Ascending aorta (tissue), 2 donors: ENCODE measurements at places on chromosomes 1 and 21.
A peak's percentile ranks its signal among the peaks of the same experiment; 100 is the strongest.

DNA sequence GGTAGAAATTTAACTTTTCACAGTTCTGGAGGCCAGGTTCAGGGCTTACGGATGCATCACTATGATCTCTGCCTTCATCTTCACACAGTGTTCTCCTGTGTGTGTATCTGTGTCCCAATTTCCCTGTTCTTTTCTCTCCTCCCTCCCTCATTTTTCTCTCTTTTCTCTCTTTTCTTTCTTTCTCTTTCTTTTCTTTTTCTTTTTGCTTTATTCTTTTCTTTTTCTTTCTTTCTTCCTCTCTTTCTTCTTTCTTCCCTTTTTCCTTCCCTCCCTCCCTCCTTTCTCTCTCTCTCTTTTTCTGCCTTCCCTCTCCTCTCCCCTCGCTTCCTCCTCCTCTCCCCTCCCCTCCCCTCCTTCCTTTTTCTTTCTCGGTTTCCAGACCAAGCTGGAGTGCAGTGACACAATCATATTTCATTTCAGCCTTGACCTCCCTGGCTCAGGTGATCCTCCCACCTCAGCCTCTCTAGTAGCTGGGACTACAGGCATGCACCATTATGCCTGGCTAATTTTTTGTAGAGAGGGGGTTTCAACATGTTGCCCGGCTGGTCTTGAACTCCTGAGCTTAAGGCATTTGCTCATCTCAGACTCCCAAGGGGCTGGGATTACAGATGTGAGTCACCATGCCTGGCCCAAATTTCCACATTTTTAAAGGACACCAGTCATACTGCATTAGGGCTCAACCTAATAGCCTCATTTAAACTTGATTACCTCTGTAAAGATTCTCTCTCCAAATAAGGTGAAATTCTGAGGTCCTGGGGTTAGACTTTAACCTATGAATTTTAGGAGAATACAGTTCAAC, 115.9 kb downstream of the HUNK start:
- H3K36me3 ChIP-seq, result no peaks in the 10 kb centered on the region
- no peak for DNase-seq
- H3K27me3 ChIP-seq, result no peaks in the 10 kb centered on the region
- no peak overlapping the region for H3K27ac ChIP-seq
- H3K4me3 ChIP-seq, result no peak overlapping the region

- DNase-seq, result no peak
Observed at GRCh38 chr1:21702780-21703179, 33.6 kb upstream of the RAP1GAP start.

GRCh38 chr1:224498574-224499170, 64.1 kb upstream of the WDR26 start:
- peak; percentile 66 for DNase-seq
- H3K4me3 ChIP-seq, result no peak overlapping the region
- H3K27me3 ChIP-seq, result no peaks in the 10 kb centered on the region
- H3K27ac ChIP-seq, result peak overlapping the region; percentile 68
- H3K4me1 ChIP-seq, result peaks cover 20% of the 10 kb centered on the region
- H3K36me3 ChIP-seq, result no peaks in the 10 kb centered on the region

DNA sequence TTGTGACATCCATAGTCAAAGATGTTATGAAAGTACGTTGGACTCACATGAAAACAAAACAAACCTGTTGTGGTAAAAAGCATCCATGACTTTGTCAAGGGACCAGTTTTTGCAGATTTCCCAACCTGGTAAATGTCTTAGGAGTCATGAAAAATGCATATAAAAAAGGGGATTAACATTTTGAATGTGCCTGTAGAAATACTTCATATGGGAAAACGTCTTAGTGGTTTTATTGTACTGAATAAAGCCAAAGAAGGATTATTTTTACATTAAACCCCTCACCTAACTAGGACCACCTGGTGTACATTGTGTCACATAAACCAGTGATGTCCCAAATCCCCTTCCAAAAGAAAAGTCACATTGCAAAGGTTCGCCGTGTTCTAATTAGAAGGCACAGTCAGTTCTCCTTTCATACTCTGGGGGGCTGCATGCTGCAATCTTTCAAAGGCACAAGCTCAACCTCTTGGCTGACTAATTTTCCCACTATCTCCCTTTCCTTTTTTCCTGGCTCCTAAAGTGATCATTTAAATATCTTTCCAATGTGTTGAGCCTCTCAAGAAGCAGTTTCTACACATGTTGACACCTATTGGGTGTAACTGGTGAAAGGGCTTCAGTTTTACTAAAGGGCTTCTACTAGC, 119.8 kb upstream of the SPAG17 start:
- DNase-seq, result no peak
- H3K36me3 ChIP-seq, result no peaks in the 10 kb centered on the region
- H3K4me1 ChIP-seq, result no peaks in the 10 kb centered on the region
- H3K4me3 ChIP-seq, result no peak overlapping the region
- no peak overlapping the region for H3K27ac ChIP-seq
- H3K27me3 ChIP-seq, result no peaks in the 10 kb centered on the region

- DNase-seq, result no peak
- H3K4me3 ChIP-seq, result no peak overlapping the region
- no peaks in the 10 kb centered on the region for H3K36me3 ChIP-seq
- H3K27ac ChIP-seq, result no peak overlapping the region
Observed at GRCh38 chr1:221715321-221716169, 26.3 kb downstream of the DUSP10 start.

GRCh38 chr1:84691122-84691783, 992 bp upstream of the SSX2IP start:
- H3K36me3 ChIP-seq, result no peaks in the 10 kb centered on the region
- no peaks in the 10 kb centered on the region for H3K27me3 ChIP-seq
- peak overlapping the region; percentile 70 for H3K4me3 ChIP-seq
- H3K27ac ChIP-seq, result peak overlapping the region; percentile 70
- DNase-seq, result no peak

DNA sequence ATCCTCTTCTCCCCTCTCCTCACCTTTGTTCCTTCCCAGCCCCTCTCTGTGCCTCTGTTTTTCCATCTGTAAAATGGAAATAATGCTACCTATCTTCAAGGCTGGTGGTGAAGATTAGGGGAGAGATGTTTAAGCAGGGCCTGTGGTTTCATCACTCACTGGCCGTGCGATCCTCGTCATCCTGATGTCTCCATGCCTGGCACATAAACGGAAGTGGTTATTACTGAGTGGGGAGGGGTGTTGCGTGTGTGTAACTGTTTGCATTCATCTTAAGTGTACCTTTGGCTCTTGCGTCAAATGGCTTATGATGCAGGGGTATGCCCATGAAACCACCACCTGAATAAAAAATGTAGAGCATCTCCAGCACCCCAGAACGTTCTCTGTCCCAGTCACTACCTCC, 17.2 kb upstream of the C1QA start:
- H3K4me1 ChIP-seq, result no peaks in the 10 kb centered on the region
- H3K36me3 ChIP-seq, result no peaks in the 10 kb centered on the region
- no peaks in the 10 kb centered on the region for H3K27me3 ChIP-seq
- no peak overlapping the region for H3K27ac ChIP-seq
- no peak overlapping the region for H3K4me3 ChIP-seq
- DNase-seq, result no peak

DNA sequence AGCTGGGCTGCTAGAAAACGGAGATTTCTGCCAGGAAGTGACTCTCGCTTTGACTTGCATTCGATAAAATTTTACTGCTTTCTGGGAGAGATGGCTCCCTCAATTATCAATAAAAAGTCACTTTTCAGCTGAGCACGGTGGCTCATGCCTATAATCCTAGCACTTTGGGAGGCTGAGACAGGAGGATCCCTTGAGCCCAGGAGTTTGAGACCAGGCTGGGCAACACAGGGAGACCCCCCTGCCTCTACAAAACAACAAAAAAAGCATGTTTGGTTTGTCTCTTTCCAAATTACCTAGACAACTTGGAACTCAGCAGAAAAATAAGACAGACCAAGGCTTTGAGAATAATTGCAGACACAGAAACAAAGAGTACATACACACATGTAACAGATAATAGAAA, 12.9 kb upstream of the ENSA start:
- H3K4me1 ChIP-seq, result no peaks in the 10 kb centered on the region
- no peaks in the 10 kb centered on the region for H3K27me3 ChIP-seq
- H3K36me3 ChIP-seq, result peaks cover 4% of the 10 kb centered on the region
- H3K27ac ChIP-seq, result no peak overlapping the region
- no peak for DNase-seq

DNA sequence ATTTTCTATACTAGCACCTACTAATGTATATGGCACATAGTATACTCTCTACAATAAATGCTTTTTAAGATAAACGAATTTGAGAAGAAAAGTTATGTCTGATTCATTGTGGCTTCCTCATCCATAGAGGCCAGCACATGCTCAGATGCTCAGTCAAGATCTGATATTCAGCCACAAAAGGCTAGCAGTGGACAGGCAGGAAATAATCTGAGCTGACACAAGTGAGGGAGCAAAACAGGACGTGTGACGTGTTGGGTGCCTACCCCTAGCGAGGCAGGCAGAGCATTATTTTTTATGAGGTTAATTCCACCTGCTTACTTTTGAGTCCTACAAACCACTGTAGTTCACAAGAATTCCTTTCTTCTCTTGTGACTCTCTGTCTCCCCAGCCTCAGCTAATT, 550.9 kb downstream of the SMYD3 start:
- no peaks in the 10 kb centered on the region for H3K4me1 ChIP-seq
- H3K36me3 ChIP-seq, result no peaks in the 10 kb centered on the region
- DNase-seq, result no peak

DNA sequence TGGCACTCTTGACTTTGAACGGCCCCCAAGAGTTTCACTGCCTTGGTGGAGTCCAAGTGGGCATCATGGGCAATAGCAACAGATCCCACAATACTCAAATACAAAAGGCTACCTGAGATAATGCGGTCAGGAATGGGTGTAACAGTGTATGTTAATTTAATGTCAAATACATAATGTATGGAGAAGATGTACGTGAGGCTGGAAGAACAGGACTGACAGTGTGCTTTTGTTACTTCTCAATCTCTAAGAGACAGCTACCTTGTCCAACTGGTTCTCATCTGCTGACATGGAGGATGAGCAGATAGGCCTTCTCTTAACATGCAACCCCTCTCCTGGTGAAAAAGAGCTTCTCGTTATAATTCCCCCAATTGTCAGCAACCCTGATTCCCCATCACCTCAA, 167.2 kb downstream of the APP start:
- H3K4me3 ChIP-seq, result no peak overlapping the region
- no peak overlapping the region for H3K27ac ChIP-seq
- H3K36me3 ChIP-seq, result peaks cover 7% of the 10 kb centered on the region
- H3K4me1 ChIP-seq, result no peaks in the 10 kb centered on the region
- no peaks in the 10 kb centered on the region for H3K27me3 ChIP-seq

DNA sequence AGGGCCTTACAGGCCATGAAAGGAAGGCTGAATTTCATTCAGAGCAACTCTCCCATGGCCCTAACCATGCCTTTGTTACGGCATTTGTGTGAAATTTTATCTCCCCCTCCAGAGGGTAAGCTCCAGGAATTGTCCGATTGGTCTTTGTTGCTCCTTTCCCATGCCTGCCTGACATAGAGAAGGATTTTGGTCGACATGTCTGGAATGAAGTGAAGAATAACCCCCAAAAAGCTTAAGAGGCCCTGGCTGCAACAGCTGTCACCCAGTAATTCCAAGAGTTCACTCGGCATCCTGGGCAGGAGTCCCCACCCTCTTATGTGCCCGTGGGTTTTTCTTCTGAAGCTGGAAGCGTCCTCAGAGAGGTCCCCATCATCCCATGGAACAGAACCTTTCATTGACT, 20.6 kb downstream of the CDA start:
- no peak for DNase-seq
- H3K36me3 ChIP-seq, result no peaks in the 10 kb centered on the region
- H3K27ac ChIP-seq, result no peak overlapping the region

DNA sequence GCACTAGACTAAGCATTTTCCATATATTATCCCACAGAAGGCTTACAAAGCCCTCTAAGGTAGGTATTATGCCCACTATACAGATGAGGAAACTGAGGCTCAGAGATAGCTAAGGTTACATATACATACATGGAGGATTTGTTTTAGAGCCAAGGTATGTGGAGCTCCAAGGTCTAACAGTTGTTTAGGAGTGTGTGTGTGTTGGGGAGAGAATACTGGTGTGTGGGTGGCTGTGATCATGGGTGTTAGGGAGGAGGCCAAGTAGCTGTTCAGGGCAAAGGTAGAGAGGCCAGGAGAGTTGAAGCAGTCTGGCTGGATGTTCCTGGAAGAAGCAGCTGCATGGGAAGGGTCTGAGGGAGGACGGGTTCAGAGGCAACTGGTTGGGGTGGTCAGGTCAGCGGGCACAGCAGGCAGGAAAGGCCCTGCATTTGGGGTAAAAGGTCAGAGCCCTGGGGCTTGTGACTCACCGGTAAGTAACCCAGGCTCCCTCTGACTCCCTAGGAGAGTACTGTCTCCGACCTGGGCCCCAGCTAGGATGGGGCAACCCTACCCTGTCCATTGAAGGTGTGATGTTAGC, 5.1 kb upstream of the LDLRAP1 start:
- H3K27ac ChIP-seq, result no peak overlapping the region
- peaks cover 3% of the 10 kb centered on the region for H3K4me1 ChIP-seq
- H3K4me3 ChIP-seq, result no peak overlapping the region
- H3K36me3 ChIP-seq, result no peaks in the 10 kb centered on the region

- no peaks in the 10 kb centered on the region for H3K27me3 ChIP-seq
- peaks cover 7% of the 10 kb centered on the region for H3K4me1 ChIP-seq
- DNase-seq, result no peak
- H3K4me3 ChIP-seq, result no peak overlapping the region
- H3K36me3 ChIP-seq, result no peaks in the 10 kb centered on the region
Observed at GRCh38 chr1:168053681-168054080, 83.0 kb downstream of the GPR161 start.

DNA sequence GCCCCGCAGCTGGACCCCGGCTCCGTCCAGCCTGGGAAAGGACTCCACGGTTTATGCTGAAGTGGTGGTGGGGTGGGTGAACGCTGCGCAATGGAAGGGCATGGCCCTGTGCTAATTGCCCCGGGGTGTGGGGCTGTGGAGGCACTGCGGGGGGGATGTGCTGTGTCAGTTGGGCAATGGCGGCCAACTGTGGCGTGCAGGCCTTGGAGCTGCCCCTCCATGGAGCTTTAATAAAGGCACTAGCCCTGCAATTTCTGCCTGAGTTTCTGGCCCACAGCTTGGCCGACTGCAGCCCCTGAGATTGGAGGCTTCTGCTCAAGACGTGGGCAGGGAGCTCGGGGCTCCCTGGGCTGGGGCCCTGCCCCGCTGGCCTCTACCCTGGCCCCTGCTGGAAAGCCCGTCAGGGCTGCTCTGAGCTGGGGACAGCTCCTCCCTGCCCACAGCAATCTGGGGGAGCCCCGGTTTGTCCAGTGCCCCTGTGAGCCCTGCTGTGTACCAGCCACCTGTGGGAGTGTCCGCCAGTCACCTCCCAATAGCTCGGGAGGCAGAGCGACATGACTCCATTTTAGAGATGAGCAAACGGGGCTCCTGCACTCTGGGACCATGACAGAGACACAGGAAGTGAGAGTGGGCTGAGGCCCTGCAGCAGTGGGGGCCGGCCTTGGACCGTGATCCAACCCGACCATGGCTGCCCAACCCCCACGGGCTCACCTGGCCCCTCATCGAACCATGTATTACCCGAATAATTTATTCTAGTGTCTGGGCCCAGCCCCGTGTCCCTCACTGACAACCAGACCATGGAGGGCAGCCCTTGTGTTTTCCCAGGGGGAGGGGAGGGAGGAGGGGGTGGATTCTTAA, 8.7 kb upstream of the TNFRSF14 start:
- no peaks in the 10 kb centered on the region for H3K27me3 ChIP-seq
- H3K4me3 ChIP-seq, result peak overlapping the region; percentile 53
- peaks cover 13% of the 10 kb centered on the region for H3K4me1 ChIP-seq
- DNase-seq, result no peak

- H3K36me3 ChIP-seq, result no peaks in the 10 kb centered on the region
- no peaks in the 10 kb centered on the region for H3K27me3 ChIP-seq
Observed at GRCh38 chr1:91123773-91124172, 101.9 kb upstream of the ZNF644 start.
